ENCODE measurements at places on chromosomes 2 and 18.
A peak's percentile ranks its signal among the peaks of the same experiment; 100 is the strongest.

DNA sequence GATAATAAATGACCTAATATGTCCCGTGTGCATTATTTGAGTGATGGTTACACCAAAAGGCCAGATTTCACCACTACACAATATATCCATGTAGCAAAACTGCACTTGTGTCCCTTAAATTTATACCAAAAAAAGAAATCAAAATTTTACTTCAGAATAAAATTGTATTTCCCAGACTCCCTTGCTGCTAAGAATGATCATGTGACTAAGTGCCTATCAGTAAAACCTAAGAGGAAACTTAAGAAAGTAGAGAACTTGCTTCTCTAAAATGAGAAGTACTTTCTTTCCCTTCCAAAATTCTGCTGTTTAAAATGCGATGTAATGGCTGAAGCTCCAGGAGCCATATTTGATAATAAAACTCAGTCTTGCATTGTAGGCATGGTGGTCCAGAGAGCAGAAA is 24.0 kb downstream of the PROKR1 start:
- no peak for DNase-seq

GRCh38 chr2:9560628-9561027 is 5.0 kb upstream of the ADAM17 start:
- DNase-seq, result no peak

- no peak for DNase-seq
Observed at GRCh38 chr2:109185821-109186570, 57.0 kb downstream of the SH3RF3 start.

DNA sequence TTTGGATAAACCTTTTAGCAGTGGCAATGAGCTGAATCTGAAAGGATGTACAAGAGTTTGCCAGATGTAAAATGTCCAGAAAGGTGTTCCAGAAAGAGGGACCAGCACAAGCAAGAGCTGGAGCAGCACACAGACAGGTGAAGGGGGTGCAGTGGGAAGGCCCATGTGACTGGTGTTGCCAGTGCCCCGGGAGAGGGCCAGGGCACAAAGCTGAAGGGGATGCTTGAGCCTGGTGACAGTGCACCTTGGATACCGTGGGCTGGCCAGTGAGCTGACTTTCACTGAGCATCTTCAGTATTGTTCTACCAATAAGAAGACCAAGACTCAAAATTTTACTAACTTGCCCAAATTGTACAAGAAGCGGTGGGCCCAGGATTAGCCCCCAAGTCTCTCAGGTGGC is 132.3 kb upstream of the ALPP start:
- no peak for DNase-seq

DNA sequence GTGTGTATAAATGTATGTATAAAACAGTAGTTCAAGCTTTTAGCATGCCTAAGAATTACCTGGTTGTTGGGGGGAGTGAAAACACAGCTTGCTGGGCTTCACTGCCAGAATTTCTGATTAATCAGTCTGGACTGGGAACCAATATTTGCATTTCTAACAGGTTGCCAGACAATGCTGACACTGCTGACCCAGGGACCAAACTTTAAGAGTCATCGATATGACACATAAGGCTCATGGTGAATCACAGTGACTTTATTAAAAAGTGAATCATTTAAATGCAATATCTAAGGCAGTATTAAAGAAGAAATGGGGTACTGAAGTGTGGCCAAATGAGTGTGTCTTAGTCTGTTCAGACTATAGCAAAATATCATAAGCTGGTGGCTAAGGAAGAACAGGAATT is 195.9 kb upstream of the DTNA start:
- DNase-seq, result no peak

GRCh38 chr2:128344101-128344500 is 25.4 kb upstream of the HS6ST1 start:
- no peak for DNase-seq

DNA sequence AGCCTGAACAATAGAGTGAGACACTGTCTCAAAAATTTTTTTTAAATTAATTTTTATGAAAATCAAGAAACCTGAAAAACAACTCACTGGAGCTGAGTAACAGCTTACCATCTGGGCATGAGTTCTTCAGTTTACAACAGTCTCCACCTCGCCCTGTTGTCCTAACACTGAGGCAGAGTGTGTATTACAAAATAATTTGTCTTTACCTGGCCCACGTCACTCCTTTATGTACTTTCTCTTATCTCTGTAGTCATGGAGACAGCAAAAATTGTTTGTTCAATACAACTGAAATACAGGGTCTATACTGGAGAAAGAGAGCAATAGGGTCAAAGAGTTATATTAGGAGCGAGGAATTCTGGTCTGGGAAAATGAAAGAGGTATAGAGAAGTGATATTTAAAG is 48.1 kb downstream of the CYTIP start:
- no peak for DNase-seq

- no peak for DNase-seq
Observed at GRCh38 chr2:60058781-60059180, 494.7 kb downstream of the BCL11A start.

- DNase-seq, result no peak
Observed at GRCh38 chr2:2174956-2175355, 156.1 kb downstream of the MYT1L start.

DNA sequence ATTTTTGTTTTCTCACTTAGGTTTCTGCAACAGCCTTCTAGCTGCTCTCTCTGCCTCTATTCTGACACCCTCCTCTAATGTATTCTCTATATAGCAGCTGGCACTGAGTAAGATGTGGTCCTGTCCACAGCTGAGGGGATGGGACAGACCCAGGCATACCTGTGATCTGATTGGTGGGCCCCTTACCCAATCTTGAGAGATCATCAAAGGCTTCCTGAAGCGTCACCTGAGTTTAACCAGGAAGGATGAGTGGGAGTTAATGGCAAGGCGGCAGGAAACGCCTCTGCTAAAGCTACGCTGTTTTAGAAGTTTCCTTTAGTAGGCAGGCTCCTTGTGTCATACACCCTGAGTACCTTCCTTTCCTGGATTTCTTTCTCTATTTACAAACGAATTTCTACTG is 5.7 kb upstream of the TET3 start:
- DNase-seq, result peak; percentile 57

- no peak for DNase-seq
Observed at GRCh38 chr2:113685471-113685870, 58.4 kb downstream of the RABL2A start.

DNA sequence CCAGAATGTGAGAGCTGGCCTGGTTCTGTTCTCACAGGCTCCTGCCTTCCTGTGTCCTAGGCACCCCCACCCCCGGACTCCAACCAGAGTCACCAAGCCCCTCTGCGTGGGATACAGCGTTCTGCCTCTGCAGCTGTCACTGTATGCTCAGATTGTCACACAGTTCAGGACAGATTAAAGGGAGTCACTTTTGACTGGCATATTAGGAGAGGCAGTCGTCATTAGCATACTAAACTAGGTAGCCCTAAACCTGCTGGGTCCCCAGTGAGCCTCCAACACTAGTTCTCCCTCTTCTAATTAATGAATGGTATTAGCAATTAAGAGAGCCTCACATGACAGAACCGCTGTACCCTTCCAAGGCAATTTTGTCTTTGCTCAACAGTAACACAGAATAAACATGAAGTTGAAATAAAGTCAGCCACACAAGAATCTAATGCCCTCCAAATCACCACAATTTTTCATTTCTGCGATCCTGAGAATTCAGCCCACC is 340.2 kb downstream of the CMPK2 start:
- no peak for DNase-seq

DNA sequence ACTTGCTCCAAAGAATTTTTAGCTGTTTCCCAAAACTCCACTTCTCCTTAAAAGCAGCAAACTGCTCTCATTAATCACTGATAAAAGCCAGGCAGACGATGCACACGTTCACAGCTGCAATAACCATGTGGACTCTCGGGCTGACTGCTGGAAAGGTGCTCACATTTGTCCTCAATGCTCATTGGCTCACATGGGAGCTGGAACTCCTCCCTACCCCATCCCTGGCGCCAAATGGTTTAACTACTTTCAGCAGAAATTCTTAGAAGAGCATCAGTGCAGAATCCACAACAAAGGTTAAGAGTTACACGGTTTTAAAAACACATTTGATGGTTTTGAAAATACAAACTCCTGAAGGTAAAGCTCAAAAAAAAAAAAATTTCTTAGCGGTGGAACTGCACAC is 117.1 kb downstream of the NOL10 start:
- DNase-seq, result peak; percentile 24

GRCh38 chr18:23662309-23663263 is at the start of gene ANKRD29:
Gene ANKRD29, minus strand, starts transcription at chr18:23662911. Its CDS starts 181 bp downstream, at chr18:23662730.
- peak; percentile 54 for DNase-seq
